B cell (primary cell): ENCODE measurements at places on chromosomes 2 and 18.

DNA sequence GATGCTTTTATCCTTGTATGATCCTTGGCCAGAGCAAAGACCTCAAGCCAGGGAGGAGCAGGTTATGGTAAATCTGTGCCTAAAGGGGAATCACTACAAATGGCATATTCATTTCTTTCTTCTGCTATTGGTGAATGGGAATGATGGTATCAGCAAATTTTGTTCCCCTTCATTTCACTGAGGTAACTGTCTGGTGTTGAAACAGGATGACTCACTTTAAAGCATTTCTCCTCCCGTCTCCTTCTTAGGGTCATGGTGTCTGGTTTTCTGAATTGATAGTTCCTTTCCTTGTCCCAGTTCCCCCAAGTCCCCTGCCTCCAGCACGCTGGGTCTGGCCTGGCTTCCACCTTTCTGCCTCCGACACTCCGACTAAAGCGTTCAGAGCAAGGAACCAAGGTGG lies 109.2 kb downstream of the MREG start:
- DNase-seq: no peak

GRCh38 chr2:225254363-225254762 lies 145.1 kb upstream of the NYAP2 start:
- no peak for DNase-seq

DNA sequence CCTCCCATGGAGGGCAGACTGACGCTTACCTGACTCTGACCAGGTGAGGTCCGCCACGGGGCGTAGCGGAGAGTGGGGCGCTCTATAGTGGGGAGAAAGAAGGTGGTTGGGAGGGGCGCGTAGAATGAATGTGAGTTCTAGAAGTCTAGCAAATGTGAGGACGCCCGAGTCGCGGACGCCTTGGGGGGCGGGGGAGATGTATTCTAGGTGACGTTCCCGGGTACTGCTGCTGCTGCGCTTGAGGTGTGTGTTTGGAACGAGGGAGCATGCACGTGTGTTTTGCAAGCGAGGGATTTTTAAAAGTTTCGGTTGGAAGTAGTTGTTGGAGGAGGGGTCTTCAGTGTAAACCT lies 758 bp downstream of the RIF1 start:
- no peak for DNase-seq

- no peak for DNase-seq
These were observed 12.8 kb downstream of the CUL3 start for GRCh38 chr2:224572338-224572737.

DNA sequence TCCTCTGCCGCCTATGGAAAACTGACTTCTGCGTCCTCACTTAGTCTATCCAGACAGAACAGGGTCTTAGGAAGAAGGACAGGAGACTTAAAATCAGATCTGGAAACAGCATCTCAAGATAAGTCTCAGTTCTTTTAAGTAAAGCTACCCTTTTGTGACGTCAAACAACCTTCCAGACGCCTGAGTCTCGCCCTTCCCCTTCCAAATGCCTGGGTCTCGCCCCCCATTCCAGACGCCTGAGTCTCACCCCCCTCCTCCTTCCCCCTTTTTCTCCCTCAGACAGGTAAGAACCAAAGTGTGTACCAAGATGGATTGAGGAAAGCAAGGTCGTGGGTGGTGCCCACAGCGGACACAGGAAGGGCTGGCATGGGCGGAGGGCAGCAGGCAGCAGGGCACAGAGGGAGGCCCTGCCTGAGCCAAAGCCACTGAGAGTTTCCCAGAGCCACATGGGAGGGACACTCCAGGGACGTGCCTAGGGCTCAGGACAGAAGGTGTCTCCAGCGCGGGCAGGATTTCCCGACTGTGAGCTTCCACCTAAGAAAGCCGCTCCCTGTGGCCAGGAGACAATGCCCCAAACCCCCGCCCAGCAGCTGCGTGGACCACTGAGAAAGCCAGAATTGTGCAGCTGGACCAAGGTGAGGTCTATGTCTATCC lies 51.3 kb downstream of the ANKMY1 start:
- DNase-seq: no peak

DNA sequence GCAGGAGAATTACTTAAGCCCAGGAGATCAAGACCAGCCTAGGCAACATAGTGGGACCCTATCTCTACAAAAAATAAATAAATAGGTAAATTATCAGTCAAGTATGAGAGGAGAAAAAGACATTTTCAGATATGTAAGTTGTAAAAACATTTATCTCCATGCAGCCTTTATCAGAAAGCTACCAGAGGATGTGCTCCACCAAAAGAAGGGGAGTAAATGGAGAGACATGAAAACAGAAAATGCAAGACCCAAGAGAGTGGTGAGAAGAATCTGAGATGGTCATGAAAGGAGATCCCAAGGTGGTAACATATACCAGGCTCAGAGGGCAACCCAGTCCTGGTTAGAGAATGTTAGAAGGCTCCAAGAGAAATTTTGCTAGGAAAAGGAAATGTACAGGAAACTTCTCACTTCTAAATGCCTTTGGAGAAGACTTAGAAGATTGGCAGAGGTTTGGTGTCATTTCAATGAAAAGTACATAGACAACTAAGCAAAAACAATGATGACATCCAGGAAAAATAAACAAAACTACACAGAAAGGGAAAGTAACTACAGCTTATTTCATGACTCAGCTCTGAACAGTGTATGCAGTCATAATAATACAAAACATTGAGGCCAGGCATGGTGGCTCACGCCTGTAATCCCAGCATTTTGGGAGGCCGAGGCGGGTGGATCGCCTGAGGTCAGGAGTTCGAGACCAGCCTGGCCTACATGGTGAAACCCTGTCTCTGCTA lies 19.5 kb downstream of the CIB4 start:
- DNase-seq: no peak

DNA sequence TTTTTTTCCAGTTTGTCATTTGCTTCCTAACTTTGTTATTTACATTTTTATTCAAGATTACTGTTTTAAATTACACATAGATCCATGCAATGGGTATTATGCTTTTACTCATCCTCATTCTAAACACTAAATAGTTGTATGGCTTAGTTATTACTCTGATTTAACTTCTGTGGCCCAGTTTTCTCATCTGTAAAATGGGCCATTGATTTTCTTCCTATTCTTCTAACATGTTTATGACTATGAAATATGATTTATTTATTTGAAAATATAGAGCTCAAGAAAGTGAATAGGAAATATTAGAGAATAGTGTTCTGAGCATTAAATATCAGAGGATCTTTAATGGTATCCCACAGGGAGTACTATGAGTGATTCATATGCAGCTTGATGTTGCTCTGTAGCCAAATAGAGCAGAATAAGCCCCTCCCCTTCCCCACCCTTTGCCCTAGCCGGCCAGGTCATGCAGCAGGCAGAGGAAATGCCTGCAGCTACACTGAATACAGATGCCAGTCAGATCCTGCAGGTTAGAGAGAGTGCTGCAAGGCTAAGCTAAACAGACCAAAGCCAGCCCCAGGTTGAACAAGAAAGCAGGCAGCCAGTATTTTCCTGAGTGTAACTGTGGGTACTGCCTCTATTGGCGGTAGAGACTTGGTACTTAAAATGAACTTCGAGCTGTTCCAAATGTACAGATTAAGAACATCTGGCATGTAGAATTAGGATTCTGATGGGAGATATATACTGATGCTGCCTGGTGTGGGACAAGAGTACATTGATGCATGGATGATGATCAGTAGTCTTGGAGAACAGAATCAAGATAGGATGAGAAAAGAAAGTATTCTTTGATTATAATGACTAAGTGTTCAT lies 11.7 kb upstream of the ACYP2 start:
- peak; percentile 68 for DNase-seq
